Heart right ventricle (tissue), 16 donors: ENCODE measurements at places on chromosomes 2 and 18. TPM values are rescaled to one million over a fixed set of nuclear protein-coding genes. Genes with fewer than 3 reads are reported as not detected.

GRCh38 chr2:155872396-155872795 lies 460.1 kb downstream of the NR4A2 start:
- DNase-seq: no peak

Gene MSH2
- 16.7 TPM for total RNA-seq

GRCh38 chr2:134035605-134036370 lies 218.1 kb upstream of the MGAT5 start:
- DNase-seq: no peak

DNA sequence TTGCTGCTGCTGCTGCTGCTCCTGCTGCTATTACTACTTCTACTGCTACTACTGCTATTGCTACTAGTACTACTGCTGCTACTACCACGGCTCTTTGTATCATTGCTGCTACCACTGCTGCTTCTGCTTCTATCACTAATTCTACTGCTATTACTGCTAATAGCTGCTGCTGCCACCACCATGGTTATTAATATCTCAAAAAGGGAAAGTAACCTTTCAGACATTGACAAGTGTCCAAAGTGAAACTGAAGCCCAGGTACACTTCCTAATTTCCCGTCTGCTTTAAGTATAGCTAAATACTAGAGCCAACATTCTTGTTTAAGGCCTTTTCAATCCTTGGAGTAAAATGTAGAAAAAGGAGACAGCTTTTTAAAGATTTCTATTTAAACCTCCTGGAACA lies 45.4 kb upstream of the EHBP1 start:
- DNase-seq: no peak

Gene C2orf80
- total RNA-seq: not detected

DNA sequence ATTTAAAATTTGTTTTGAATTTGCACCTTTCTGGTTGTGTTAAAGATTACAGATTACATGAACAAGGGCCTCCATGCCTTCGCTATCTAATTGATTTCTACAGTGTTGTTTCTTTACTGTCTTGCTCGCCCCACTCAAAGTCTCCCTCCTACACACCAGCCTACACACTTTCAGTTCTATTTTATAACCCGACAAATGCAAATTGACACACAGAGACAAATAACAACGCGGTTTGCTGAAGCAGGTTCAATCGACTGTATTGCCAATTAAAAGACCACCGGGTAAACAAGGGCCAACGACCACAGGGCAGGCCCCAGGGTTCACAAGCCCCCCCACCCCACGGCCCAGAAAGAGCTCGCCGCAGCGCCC lies 869 bp downstream of the STARD7 start:
- no peak for DNase-seq

- no peak for DNase-seq
These were observed 208.2 kb downstream of the UBE2E3 start for GRCh38 chr2:181188605-181189004.

- DNase-seq: no peak
These were observed 910.8 kb upstream of the CDH2 start for GRCh38 chr18:29087616-29088246.

Gene SH3BP4
- 8.3 TPM for total RNA-seq

Gene SULT1C4
- total RNA-seq: 1.7 TPM

DNA sequence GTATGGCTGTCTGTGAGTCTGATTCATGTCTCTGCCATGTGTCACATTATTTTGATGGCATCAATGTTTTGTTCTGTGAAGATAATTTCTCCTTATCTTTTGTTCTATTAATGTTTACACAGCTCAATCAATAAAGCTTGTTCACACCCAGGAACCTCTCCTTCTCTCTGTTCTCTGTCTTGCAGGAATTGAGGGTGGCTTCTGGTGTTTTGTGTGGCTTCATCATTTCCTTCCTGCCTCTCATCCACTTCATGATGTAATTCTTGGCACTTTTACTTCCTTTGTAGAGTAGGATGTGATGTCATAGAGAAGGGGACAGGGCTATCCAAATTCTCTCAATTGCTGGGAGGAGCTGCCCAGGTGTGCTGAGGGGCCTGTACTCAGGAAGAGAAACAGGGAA lies 27.2 kb downstream of the ASXL3 start:
- no peak for DNase-seq

Gene DPP4
- 4.7 TPM for total RNA-seq

- no peak for DNase-seq
These were observed 96.1 kb downstream of the UGGT1 start for GRCh38 chr2:128187032-128187654.
